ENCODE measurements at places on chromosomes 7 and 10.

- no peaks in the 10 kb centered on the region for H3K4me1 ChIP-seq
- H3K27ac ChIP-seq = no peak overlapping the region
- DNase-seq = no peak
Measured at GRCh38 chr10:121659236-121659635, 61.0 kb upstream of the FGFR2 start.

DNA sequence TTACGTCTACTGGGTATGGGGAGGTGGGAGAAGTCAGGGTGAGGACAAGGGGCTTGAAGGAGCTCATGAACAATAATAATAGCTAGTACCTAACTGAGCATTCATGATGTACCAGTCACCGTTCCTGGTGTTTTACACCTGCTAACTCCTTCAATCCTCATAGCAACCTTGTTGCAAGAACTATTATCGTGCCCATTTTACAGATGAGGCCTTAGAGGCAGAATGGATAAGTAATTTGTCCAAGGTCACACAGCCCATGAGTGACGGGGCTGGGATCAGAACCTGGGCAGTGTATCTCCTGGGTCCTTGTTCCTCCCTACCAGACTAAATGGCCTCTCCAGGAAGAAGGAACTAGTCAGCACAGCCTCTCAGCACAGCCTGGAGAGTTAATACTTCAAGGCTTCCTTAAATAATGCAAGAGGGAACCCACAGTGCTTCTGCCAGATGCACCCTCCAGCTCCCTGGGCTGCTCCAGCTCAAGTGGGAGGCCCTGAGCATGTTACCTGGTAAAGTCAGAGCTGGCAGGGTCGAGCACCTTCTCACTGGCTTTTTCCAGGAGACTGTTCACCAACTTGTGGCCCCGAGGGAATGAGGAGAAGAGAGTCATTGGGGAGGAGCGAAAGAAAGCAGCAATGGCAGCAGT, 28.8 kb downstream of the RRP12 start:
- H3K27ac ChIP-seq = no peak overlapping the region
- no peak overlapping the region for H3K4me3 ChIP-seq
- no peaks in the 10 kb centered on the region for H3K27me3 ChIP-seq
- H3K36me3 ChIP-seq = peaks cover 12% of the 10 kb centered on the region
- no peaks in the 10 kb centered on the region for H3K4me1 ChIP-seq

- DNase-seq = no peak
- H3K36me3 ChIP-seq = no peaks in the 10 kb centered on the region
- H3K4me3 ChIP-seq = no peak overlapping the region
Measured at GRCh38 chr7:54705436-54705835, 53.6 kb downstream of the SEC61G start.

GRCh38 chr10:91200314-91201212, 19.9 kb upstream of the PCGF5 start:
- no peaks in the 10 kb centered on the region for H3K4me1 ChIP-seq
- no peaks in the 10 kb centered on the region for H3K36me3 ChIP-seq
- DNase-seq = no peak
- no peak overlapping the region for H3K27ac ChIP-seq
- H3K27me3 ChIP-seq = no peaks in the 10 kb centered on the region

GRCh38 chr7:14748461-14748860, 154.1 kb downstream of the DGKB start:
- H3K36me3 ChIP-seq = no peaks in the 10 kb centered on the region
- DNase-seq = no peak
- no peaks in the 10 kb centered on the region for H3K4me1 ChIP-seq
- H3K27ac ChIP-seq = no peak overlapping the region
- no peak overlapping the region for H3K4me3 ChIP-seq
- no peaks in the 10 kb centered on the region for H3K27me3 ChIP-seq

DNA sequence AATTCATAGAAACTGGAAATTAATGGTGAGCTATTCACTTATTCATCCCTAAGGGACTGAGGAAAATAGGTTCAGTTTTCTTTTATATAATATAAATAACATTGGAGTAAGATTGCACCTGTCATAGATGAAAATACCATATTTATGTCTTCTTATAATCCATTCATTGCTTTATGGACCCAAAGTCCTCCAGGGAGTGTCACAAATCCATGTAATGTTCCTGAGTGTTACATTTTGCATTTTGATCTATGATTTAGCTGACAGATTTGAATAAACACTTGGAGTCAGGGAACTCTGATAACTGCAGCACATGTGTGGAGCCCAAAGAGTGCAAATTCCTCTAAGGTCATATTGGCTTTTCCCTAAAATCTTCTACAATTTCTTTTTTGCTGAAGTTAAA, 484.3 kb downstream of the MDFIC start:
- H3K4me1 ChIP-seq = no peaks in the 10 kb centered on the region
- no peak overlapping the region for H3K4me3 ChIP-seq
- H3K36me3 ChIP-seq = no peaks in the 10 kb centered on the region
- H3K27me3 ChIP-seq = no peaks in the 10 kb centered on the region
- H3K27ac ChIP-seq = no peak overlapping the region
- DNase-seq = no peak

GRCh38 chr10:34759161-34759836, 55.8 kb downstream of the PARD3 start:
- peaks cover 11% of the 10 kb centered on the region for H3K4me1 ChIP-seq
- no peaks in the 10 kb centered on the region for H3K36me3 ChIP-seq
- no peak overlapping the region for H3K27ac ChIP-seq
- H3K27me3 ChIP-seq = no peaks in the 10 kb centered on the region
- H3K4me3 ChIP-seq = no peak overlapping the region
- no peak for DNase-seq

DNA sequence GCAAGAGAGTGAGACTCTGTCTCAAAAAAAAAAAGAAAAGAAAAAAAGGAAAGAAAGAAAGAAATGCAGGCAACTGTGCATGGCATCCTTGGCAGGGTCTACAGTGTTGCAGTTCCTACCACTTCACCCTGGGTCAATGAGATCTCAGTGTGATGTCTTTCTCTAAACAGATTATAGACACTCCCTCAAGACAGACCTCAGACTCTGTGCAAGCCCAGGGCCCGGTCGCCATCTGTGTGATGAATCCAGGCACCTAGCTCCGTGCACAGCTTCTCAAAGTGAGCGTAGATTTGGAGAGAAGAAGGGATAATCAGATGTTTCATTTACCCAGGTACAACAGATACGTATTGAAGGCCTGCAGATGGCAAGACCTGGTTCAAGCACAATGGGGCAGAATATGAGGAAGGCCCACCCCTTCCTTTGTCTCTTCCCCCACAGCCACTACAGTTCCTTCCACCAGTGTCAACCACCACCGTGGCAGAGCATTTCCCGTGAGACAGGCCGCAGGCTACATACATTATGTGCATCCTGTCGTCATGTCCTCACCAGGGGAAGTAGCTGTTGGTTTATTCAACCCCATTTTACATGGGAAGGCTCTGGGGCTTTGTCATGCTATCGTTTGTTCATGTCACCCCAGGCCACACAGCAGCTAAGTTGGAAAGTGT, 471.7 kb upstream of the GALNT17 start:
- no peak overlapping the region for H3K27ac ChIP-seq
- H3K4me1 ChIP-seq = no peaks in the 10 kb centered on the region
- no peaks in the 10 kb centered on the region for H3K27me3 ChIP-seq
- H3K4me3 ChIP-seq = no peak overlapping the region
- H3K36me3 ChIP-seq = no peaks in the 10 kb centered on the region

DNA sequence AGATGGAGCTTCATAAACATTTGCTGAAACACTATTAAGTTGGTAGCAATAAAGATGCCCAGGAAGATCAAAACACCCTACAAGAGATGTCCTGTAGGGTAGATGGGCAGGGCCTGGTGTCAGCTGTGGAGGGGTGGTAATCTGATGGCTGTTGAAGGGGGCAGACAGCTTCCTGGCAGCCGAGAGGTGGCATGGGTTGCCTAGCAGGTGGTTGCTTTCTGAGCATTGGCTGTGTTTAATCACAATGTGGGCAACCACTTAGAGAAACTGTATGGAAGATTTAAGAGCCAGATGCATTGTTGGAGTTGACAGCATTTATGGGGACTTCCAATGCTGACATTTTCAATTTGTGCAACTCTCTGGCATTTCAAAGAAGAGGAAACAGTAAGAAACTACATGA, 79.9 kb upstream of the SLC26A5 start:
- no peaks in the 10 kb centered on the region for H3K4me1 ChIP-seq
- DNase-seq = no peak
- no peaks in the 10 kb centered on the region for H3K27me3 ChIP-seq
- no peak overlapping the region for H3K27ac ChIP-seq
- no peak overlapping the region for H3K4me3 ChIP-seq

DNA sequence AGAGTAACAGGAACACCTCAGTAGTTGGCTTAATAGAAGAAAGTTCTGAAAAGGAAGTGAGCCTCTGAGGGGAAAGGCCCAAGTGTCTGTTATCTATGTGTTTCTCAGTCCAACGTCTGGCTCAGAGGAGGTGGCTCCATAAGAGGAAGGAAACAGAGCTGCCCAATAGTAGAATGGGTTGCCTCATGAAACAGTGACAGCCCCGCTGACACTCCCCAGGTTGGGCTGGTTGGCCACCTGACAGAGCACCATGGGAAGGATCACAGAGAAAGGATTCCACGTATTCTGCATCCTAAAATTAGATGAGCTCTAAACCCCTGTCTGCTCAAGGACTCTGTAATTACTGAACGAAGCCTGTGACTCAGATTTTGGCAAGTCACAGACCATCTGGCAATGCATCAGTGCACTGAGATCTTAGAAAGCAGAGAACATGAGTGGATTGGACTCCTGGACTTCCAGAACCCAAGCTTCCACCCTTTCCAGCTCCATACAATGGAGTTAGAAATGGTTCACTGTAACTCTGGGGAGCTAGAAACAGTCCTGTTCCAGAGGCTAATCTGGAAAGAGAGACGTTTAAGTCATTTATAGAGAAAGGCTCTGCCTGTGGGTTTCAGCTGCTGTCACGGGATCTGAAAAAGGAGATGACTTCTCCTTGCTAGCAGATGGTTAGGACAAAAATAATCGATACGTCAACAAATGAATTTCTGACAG, 2.9 kb downstream of the PKD2L1 start:
- DNase-seq = no peak
- no peaks in the 10 kb centered on the region for H3K4me1 ChIP-seq
- no peaks in the 10 kb centered on the region for H3K36me3 ChIP-seq
- no peak overlapping the region for H3K4me3 ChIP-seq
- no peaks in the 10 kb centered on the region for H3K27me3 ChIP-seq

DNA sequence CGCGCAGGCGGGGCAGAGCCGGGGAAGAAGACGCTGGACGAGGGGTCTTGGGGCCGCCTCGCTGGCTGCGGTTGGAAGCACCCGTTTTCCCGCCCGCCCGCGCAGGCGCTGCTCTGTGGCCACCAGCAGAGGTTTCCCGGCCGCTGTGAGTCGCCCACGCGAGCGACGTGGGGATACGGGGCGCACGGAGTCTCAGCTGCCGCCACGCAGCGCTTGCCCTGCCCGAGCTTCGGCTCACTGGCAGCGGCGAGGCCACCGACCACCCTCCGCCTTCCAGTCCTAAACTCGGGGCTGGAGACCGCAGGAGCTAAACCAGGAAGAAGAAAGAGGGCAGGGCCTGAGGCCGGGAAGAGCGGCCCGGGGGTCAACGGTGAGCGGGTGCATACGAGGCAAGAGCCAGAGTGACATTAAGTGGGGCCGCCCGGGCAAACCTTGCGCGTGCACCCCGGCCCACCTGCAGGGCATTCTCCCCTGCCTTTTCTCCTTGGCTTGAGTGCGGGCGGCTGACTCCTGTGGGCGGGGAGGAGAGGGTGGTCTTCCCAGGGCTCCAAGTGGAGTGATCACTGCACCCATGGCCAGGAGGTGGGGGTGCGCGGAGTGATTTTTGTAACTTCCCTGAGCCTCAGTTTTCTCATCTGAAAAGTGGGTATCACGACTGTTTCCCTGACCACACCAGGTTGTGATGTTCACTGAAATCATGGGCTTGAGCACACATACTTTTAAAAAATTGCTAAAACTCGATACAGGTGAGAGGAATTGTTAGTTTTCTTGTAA, 7.1 kb upstream of the EMX2 start:
- H3K4me3 ChIP-seq = no peak overlapping the region
- no peaks in the 10 kb centered on the region for H3K36me3 ChIP-seq
- no peak overlapping the region for H3K27ac ChIP-seq
- H3K27me3 ChIP-seq = peaks cover 61% of the 10 kb centered on the region

- no peaks in the 10 kb centered on the region for H3K27me3 ChIP-seq
- no peaks in the 10 kb centered on the region for H3K4me1 ChIP-seq
- no peaks in the 10 kb centered on the region for H3K36me3 ChIP-seq
- DNase-seq = no peak
- no peak overlapping the region for H3K4me3 ChIP-seq
Measured at GRCh38 chr10:7362471-7362870, 48.4 kb downstream of the SFMBT2 start.

DNA sequence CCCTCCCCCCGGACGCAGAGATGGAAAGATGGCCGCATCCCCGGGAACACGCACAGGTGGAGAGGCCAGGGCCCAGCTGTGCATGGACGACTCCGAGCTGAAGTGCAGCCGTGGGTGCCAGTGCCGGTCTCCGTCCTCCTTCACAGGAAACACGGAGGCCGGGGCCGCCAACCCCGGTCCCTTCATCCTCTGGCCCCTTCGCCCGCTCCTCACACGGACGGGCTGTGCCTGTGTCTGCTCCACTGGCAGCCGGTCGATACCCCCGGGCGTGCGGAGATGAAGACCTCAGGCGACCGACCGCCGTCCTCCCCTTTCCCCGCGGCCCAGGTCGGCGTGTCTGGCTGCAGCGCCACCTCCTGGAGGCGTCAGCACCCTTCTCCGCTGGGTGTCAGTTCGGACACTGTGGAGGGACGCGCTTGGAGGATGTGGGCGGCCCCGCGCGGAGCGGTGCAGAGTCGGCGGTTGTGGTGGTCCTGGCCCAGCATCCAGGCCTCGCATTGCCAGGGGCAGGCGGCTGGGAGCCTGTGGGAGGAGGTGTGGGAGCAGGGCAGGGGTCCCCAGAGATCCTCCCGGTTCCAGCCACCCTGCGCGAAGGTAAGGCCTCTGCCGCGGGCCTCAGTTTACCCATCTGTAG, 9.9 kb downstream of the ZNF511 start:
- no peaks in the 10 kb centered on the region for H3K27me3 ChIP-seq
- no peak overlapping the region for H3K4me3 ChIP-seq
- H3K4me1 ChIP-seq = no peaks in the 10 kb centered on the region

GRCh38 chr7:7751243-7752092, 33.1 kb upstream of the RPA3 start:
- H3K27me3 ChIP-seq = no peaks in the 10 kb centered on the region
- peak overlapping the region; percentile 20 for H3K4me3 ChIP-seq
- peak overlapping the region; percentile 54 for H3K27ac ChIP-seq
- no peaks in the 10 kb centered on the region for H3K4me1 ChIP-seq
- DNase-seq = peak; percentile 21
- H3K36me3 ChIP-seq = no peaks in the 10 kb centered on the region
